Non-pigmented ciliary epithelial cell (primary cell): ENCODE measurements at places on chromosomes 2 and 18.

GRCh38 chr2:15701341-15701907, 109.8 kb downstream of the DDX1 start:
- no peak for DNase-seq

- DNase-seq: no peak
Measured at GRCh38 chr2:182827182-182827879, 39.1 kb downstream of the FRZB start.

GRCh38 chr18:39375066-39375465, 1809.5 kb upstream of the CELF4 start:
- no peak for DNase-seq

GRCh38 chr18:8870528-8870927, 165.2 kb downstream of the MTCL1 start:
- DNase-seq: no peak

DNA sequence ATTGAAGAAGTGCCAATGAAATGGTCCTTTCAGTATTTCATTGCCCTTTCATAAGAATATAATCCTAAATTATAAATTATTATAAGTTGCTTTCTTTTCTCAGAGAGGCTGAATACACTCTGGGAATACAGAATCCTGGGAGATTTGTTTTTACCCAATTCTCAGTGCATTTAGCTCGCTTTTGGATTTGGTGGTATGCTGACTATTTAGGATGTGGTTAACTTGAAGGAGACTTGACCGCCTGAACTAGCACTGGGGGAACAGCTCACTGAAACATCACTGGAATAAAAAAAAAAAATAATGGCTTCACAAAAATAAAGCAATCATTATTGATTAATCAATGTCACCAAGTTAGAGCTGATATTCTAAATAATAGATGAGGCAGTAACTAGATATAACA, 10.2 kb downstream of the TNFAIP6 start:
- DNase-seq: peak; percentile 68

DNA sequence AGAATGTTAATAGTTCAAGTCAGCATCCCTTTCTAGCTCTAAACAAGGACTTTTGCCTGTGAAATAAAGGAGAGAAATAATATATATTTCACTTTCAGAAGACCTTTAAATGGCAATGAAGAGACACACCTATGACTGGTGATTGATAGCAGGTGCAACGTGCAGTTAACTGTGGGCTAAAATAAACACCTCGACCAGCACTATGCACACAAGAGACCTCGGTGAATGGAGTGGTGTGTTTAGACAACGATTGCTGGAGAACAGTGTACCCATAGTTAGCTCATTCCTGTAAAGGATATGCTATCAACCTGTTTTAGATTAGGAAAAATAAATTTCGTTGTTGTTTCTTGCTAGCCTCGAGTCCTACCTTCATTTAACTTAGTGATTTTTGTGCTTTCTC, 143.4 kb downstream of the NR4A2 start:
- no peak for DNase-seq

DNA sequence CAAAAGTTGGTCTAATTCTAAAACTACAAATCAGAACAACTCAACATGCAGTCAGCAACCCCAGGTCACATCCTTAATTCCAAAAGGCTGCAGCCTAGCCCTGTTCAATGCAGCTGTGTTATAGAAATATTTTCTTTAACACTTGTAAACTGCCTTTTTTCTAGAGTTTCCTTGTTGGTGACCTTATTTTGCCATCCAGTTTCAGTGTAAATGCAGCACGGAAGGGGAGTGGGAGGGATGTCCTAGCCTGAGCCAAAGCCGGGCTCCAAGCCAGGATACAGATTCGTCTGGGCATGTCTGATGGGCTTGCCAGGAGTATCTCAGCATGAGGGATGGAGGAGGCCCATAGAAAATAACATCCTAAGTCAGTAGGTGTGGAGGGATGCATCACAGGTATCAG, 17.7 kb upstream of the SP3 start:
- DNase-seq: no peak
